ENCODE measurements at places on chromosomes 4 and X.

- no peak for DNase-seq
These were observed at the start of gene DOK7 for GRCh38 chr4:3462790-3463415. TSS of gene DOK7 (plus strand) at chr4:3463306. CDS start at chr4:3463376, 70 bp downstream.

DNA sequence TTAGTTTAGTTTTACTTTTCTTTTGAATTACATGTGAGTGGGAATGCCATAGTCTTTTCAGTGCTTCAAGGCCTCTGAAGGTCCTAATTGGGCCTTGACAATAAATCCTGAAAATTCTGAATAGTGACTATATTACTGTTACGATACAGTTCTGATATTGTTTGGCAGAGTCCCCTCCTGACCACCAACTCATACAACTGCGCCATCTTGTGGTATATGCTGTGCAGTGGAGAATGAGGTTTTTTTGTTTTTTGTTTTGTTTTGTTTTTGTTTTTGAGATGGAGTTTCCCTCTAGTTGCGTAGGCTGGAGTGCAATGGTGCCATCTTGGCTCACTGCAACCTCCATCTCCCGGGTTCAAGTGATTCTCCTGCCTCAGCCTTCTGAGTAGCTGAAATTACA lies 56.6 kb upstream of the CHRDL1 start:
- DNase-seq: peak; percentile 0

GRCh38 chr4:152325831-152326230 lies 210.1 kb downstream of the FBXW7 start:
- DNase-seq: no peak

DNA sequence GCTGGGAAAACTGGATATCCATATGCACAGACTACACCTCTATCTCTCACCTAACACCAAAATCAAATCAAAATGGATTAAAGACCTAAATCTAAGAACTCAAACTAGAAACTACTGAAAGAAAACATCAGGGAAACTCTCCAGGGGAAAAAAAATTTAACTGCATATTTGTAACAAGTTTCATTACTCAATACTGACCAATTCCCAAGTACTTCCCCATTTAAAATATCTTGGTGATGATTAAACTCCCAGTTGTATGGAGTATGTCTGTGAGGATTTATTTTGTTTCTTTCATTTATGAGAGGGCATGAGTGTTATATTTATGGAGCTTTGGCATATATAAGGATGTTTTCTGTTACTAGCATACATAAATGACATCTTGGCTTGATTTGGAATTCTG lies 112.3 kb upstream of the IL15 start:
- peak; percentile 70 for DNase-seq

DNA sequence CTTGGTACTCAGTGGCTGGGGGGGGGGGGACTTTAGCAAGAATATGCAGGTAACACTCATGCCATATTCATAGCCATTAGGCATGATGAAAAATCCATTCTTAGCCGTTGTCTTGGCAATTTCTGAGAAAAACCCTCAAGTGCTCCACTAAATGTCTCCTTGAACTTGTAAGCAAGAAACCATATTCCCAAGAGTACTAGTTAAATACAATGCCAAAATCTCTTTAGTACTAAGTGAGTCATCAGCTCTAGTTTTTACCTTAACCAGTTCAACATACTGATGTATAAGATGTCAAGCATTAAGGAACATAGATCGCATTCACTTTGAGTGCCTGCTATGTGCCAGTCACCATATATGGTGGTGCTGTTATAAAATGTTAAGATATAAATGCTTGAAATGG lies 27.5 kb downstream of the UBE2D3 start:
- DNase-seq: peak; percentile 78

DNA sequence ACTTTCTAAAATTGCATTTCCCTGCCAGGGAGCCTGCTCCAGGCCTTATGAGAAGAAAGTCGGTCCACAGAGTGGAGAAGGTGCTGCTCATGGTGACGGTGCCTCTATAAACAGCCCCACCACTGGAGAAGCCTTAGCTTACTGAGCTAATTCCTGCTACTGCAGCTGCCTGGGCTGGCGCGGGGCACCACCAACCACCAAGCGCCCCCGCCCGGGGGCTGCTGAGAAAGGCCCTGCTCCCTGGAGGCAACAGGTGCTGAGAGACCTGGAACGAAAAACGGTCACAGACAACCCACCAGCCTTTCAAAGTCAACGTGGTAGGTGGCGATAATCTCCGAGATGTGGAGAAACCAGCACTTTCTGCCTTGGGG lies 2.9 kb downstream of the HCFC1 start:
- no peak for DNase-seq

DNA sequence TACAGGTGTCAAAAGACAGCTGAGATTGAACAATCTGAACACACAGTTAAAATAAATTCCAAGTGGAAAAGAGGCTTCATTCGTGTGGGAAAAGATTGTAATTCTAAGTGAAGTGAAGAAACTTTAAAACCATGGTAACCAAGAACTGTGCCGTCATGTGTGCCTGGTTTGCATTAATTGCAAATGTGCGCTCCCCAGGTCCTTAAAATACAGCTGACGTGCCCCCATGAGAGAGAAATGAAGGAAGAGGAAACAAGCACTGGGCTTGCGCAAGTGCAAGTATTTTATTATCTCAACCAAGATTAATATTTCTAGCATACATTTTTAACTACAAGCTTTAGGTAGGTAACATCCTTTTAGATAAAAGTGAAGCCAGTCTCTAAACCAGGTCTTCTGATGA lies 92.5 kb downstream of the PARM1 start:
- no peak for DNase-seq

DNA sequence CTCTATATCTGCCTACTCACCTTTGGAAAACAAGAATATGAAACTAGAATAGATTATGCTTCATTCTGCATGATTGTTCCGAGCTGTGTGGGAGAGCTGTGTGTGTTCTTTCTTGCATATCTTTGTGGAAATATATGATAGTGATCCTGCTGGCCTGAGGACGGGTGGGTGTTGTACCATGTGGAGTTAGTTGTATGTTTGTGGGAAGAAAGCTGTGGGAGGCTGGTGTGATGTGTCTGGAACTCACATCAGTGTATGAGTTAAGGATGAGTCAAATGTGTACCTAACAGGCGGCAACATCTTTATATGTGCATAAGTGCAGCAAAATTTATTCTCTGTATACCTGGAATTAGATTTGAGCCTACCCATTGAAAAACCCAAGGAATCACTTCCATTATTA lies 208.1 kb upstream of the ADGRL3 start:
- DNase-seq: no peak

DNA sequence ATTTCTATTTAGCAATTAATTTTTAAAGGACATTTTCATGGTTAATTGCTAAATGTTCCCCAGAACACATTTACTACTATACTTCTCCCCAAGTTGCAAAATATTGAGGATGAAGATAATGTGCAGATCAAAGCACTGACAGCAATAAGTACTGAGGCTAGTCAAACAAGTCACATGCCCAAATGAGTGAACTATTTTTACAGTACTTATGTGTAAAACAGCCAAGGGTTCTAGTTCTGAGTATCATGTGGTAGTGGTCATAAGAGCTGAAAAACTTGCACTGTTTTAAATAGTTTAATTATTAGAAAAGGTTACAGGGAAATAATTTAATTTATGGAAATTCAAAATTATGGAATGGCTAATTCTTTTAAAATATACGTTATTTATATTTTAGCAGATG lies 3.8 kb downstream of the GALNTL6 start:
- DNase-seq: no peak

DNA sequence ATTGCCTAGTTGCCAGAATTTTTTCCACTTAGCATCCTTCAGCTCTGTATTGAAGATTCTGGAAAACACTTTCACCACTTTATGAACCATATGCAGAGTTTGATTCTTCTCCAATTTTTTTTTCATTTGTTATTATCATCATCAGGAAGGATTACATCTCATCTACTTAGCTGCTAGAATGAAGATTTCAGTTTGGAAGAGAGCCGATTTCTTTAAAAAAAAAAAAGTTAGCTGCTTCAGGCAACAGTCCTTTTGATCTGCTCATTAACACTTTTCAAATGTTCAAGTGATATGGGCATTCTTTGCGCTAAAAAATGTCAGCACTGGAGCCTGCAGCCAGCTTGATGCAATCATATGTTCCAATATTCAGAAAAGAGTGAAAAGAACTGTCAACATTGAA lies 76.2 kb downstream of the ANTXR2 start:
- DNase-seq: no peak

- peak; percentile 48 for DNase-seq
These were observed 176.2 kb upstream of the RBPJ start for GRCh38 chr4:26144526-26145155.

DNA sequence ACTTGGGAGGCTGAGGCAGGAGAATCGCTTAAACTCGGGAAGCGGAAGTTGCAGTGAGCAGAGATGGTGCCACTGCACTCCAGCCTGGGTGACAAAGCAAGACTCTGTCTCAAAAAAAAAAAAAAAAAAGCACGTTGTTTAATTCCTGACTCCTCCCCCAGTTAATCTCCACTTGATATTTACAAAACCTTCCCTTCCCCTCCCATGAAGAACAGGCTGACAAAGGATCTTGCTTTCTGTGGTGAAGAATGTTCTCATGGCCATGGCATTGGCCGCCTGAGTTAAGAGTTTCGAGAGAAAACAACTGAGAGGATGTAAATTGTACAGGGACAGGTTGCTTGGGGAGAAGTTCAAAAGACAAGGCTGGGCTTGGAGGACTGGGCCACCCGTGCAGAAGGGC lies 168.2 kb upstream of the BCOR start:
- DNase-seq: no peak

DNA sequence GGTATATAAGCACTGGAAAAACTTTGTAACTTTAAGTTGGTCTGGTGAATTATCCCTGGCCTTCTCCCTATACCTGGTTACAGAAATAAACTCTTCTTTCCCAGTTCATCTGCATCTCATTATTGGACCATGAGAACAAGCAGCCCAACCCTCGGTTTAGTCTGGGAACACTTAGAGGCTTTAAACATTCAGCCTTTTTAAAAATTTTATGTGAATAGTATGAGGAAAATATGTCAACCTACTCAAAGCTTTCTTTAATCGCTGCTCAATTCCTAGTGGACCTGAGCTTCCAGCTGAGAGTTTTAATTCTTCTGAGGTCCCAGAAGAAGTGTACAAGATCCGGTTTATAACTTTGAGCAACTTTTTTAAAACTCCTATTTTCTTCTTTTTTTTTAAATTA lies 358.6 kb upstream of the NOCT start:
- no peak for DNase-seq

GRCh38 chrX:11423362-11423818 lies 130.2 kb downstream of the AMELX start:
- peak; percentile 50 for DNase-seq

DNA sequence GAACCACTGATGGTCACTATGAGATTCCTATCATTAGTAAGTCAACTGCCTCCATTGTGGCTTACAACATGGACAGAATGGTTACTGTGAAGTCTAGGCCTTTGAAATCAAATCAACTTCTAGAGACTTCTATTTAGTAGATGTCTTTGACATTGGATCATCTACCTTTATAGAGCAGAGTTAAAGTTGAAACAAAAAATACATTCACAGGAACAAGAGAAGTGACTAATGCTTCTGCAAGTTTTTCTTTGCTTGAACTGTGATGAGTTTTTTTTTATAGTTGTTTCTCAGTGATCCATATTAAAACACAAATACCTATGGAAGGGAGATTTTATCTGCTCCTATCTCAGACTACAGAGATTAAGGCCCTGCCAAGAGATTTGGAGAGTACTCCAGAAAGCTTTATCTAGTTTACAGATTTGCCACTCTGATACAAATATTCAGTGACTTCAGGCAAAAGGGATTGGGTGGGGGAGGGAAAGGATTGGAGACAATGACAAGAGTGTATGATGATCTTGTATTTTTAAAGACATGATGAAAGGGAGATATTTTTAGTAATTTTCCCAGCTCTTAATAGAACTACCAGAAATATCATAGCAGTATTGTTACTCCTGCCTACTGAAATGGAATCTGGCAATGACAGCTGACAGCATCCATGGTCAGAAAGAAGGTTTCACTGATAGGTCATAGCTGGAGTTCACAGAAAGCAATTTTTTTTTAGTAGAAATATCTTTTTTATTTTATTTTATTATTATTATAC lies 16.0 kb upstream of the EPGN start:
- DNase-seq: no peak
